NCI-H1105 treated with DMSO at 0.1 percent for 48 hours (cell line): ENCODE measurements at places on chromosomes 12 and 14.
A peak's percentile ranks its signal among the peaks of the same experiment; 100 is the strongest.

- DNase-seq = no peak
Measured at GRCh38 chr12:89568484-89568883, 42.6 kb upstream of the POC1B start.

GRCh38 chr14:23409475-23409874 lies 1.4 kb upstream of the MYH6 start:
- DNase-seq = no peak

DNA sequence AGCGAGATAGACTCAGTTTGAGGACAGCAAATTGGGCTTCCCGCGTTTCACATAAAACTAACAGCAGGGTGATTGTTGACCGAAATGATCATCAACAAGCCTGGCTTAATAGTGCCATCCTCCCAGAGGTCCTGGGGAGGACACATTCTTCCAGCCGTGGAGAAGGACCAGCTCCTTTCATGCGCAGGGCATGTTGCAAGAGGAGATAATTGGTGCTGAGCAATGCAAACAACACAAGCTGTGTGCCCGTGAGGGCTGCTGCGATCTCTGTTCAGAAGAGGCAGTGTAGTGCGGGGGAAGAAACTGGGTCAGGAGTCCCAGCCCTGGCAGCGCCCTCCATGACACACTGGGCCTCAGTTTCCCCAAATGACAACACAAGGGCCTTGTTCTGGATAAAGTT lies 54.3 kb downstream of the CCDC85C start:
- DNase-seq = no peak

GRCh38 chr12:83074358-83074894 lies 387.7 kb downstream of the TMTC2 start:
- no peak for DNase-seq

DNA sequence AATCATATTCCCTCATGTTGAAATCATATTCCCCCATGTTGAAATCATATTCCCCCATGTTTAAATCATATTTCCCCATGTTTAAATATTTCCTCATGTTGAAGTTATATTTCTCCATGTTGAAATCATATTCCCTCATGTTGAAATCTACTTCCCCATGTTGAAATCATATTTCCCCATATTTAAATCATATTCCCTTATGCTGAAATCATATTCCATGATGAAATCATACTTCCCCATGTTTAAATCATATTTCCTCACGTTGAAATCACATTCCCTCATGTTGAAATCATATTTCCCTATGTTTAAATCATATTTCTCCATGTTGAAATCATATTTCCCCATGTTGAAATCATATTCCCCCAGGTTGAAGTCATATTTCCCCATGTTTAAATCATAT lies 34.6 kb upstream of the ADGRD1 start:
- no peak for DNase-seq

DNA sequence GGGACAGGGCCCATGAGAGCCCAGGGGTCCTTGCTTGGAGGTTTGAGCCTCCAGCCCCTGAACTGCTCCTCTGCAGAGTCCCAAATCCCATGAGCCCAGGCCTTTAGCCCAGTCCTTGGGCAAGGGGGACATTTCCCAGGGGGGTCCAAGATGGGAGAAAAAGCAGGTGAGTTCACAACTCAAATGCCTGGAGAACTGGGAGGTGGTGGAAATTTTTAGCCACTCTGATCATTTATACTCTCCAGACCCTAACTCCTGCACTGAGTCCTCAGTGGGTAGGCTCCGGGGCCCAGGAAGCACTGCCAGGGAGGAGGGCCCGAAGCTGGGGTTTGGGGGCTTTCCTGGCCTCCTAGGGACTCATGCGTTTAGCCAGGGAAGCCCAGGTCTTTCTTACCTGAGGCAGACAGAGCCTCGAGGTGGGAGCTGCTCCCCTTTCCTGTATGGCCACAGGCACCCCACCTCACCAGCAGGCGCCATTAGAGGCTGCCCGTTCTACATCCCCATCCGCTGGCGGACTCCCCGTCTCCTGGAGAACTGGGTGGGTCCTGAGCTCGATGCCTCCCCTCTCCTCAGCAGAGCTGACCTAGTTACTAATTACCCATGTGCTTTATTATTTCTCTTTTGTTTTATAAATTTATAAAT lies 998 bp downstream of the HNF1A start:
- DNase-seq = no peak

GRCh38 chr12:30201301-30202160 lies 417.8 kb upstream of the TMTC1 start:
- no peak for DNase-seq

- DNase-seq = no peak
Measured at GRCh38 chr14:99531251-99532096, 50.3 kb downstream of the CCNK start.

- no peak for DNase-seq
Measured at GRCh38 chr12:5081016-5081415, 37.3 kb downstream of the KCNA5 start.

GRCh38 chr14:33842299-33842698 lies 108.6 kb downstream of the EGLN3 start:
- peak; percentile 23 for DNase-seq
